Colonic mucosa (tissue), 4 donors: ENCODE measurements at places on chromosomes 1 and 21. TPM values are rescaled to one million over a fixed set of nuclear protein-coding genes. Genes with fewer than 3 reads are reported as not detected.

DNA sequence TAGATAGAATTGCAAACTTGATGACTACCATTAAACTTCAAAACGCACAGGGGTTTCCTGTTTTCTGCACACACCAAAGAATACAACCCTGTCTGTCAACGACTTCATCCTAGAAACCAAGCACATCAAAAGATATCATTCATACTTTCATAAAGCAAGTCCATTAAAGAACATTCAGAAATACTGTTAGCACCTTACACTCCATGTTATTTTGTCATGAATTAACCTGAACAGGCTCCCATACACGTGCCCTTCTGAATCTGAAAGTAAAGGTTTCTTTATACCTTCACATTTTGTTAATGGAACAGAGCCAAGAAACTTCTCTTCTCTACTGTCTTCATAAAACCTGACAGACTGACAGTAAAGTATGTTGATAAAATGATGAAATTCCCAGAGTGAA, 46.1 kb downstream of the PUM1 start:
- no peaks in the 10 kb centered on the region for H3K27me3 ChIP-seq
- peaks cover 9% of the 10 kb centered on the region for H3K4me1 ChIP-seq
- DNase-seq: no peak
- H3K36me3 ChIP-seq: no peaks in the 10 kb centered on the region

DNA sequence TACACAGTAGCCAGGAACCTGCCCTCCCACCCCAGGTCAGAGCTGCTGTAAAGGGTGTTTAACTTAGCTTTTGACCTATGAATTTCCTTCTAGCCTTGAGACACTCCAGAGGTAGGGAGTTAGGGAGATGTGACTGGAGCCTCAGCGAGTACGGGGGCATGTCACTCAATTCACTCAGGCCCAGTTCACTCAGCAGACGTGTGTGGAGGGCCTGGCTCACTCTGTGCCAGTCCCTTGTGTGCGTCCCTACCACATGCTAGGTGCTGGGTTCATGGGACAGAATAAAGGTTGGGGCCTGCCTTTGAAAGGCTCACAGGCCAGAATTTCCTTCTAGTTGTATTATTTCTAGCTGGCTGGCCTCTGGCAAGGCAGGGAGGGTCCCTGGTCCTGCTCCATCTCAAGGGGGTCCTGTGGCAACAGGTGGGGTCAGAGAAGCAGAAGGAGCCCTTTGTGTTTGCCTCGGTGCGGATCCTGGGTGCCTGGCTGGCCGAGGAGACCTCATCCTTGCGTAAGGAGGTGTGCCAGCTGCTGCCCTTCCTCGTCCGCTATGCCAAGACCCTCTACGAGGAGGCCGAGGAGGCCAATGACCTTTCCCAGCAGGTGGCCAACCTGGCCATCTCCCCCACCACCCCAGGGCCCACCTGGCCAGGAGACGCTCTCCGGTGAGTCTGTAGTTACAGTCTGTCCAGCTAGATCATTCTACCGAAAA, 4.5 kb downstream of the NCDN start:
- H3K4me1 ChIP-seq: no peaks in the 10 kb centered on the region
- no peak overlapping the region for H3K27ac ChIP-seq
- H3K36me3 ChIP-seq: no peaks in the 10 kb centered on the region

The ARHGAP30 gene
- 3.5 TPM for total RNA-seq

The CLDN17 gene
- total RNA-seq: not detected

The LAX1 gene
- total RNA-seq: 1.3 TPM

- H3K4me1 ChIP-seq: peaks cover 44% of the 10 kb centered on the region
- H3K36me3 ChIP-seq: no peaks in the 10 kb centered on the region
- no peak for DNase-seq
- H3K4me3 ChIP-seq: no peak overlapping the region
- peak overlapping the region; percentile 41 for H3K27ac ChIP-seq
These were observed 22.4 kb downstream of the CAPZB start for GRCh38 chr1:19462781-19463503.

GRCh38 chr21:37855647-37856625, 60.3 kb downstream of the KCNJ6 start:
- no peaks in the 10 kb centered on the region for H3K27me3 ChIP-seq
- H3K36me3 ChIP-seq: no peaks in the 10 kb centered on the region
- H3K4me1 ChIP-seq: no peaks in the 10 kb centered on the region
- H3K4me3 ChIP-seq: no peak overlapping the region

- H3K4me3 ChIP-seq: no peak overlapping the region
- DNase-seq: no peak
- no peaks in the 10 kb centered on the region for H3K4me1 ChIP-seq
- no peak overlapping the region for H3K27ac ChIP-seq
- no peaks in the 10 kb centered on the region for H3K36me3 ChIP-seq
- H3K27me3 ChIP-seq: no peaks in the 10 kb centered on the region
These were observed 330.7 kb downstream of the SMYD3 start for GRCh38 chr1:246176126-246177024.

The SFT2D2 gene
- 84.5 TPM for total RNA-seq

The PER3 gene
- 14.1 TPM for total RNA-seq

The SLAMF6 gene
- 1.1 TPM for total RNA-seq

DNA sequence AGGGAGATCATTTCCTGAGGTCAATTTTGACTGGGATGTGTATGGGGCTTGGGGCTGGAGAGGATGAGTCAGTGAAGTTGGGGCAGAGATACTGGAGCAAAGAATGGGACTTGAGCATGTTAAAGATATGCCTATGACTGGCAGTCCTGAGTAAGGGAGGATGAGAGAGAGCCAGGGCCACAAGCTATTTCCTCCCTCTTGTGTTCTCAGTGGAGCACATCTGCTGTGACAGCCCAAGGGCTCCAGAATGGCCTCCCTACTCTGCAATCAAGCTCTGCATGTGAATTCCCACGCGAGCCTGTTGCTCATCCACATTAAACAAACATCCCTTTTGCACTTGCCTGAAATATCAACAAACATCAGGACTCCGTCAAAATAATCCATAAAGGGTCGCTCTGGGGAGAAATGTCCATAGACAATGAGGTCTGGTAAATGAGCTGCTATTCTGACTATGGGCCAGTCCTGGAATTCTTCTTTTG, 9.2 kb downstream of the ADCY10 start:
- H3K27ac ChIP-seq: no peak overlapping the region
- no peak overlapping the region for H3K4me3 ChIP-seq
- H3K4me1 ChIP-seq: no peaks in the 10 kb centered on the region
- H3K36me3 ChIP-seq: no peaks in the 10 kb centered on the region

DNA sequence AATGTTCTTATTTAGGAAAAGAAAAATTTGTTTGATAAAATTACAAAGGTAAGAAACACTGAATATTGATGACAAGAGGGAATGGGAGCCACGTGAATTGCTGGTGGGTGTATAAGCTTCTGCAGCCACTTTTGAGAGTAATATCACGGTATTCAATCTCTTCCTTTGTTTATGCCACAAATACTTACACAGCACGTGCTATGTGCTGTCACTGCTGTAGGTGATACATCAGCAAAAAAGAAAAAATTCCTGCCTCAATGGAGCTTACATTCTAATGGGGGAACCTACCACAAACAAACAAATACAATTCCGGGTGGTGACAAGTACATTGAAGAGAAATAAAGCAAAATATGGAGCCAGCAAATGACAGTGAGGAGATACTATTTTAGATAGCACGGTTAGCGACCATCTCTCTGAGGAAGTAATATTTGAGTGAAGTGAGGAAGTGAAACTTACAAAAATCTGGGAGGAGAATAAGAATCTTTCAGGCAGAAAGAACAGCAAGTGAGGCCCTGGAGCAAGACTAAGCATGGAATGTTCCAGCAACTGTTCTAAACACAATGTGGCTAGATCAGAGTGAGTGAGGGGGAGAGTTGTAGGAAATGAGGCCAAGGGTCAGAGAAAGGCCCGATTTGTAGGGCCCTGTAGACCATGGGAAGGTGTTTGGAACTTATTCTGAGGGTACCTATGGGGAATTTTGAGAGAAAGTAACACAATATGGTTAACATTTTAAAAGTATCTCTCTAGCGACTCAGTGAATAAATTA, 2.6 kb upstream of the FCRLB start:
- no peak for DNase-seq
- H3K4me1 ChIP-seq: no peaks in the 10 kb centered on the region
- H3K36me3 ChIP-seq: no peaks in the 10 kb centered on the region

DNA sequence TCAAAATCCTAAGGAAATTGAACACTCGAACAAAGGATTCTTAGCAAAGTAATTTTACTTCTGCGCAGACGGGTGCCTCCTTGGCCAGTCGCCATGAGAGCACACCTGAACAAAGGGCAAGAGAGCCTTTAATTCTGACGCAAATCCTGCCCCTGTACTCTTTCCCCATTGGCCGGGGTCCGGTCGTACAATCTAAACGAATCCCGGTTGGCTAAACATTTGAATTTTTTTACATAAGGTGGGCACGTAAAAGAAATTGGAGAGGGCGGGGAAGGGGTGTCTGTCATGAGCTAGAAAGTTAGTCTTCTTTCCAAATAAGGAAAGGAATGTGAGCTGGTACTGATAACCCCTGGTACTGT, 8.2 kb upstream of the IL22RA1 start:
- peaks cover 8% of the 10 kb centered on the region for H3K4me1 ChIP-seq
- no peaks in the 10 kb centered on the region for H3K27me3 ChIP-seq
- no peaks in the 10 kb centered on the region for H3K36me3 ChIP-seq
- peak overlapping the region; percentile 63 for H3K27ac ChIP-seq

The CR1L gene
- not detected for total RNA-seq

The TMEM52 gene
- 3.5 TPM for total RNA-seq

DNA sequence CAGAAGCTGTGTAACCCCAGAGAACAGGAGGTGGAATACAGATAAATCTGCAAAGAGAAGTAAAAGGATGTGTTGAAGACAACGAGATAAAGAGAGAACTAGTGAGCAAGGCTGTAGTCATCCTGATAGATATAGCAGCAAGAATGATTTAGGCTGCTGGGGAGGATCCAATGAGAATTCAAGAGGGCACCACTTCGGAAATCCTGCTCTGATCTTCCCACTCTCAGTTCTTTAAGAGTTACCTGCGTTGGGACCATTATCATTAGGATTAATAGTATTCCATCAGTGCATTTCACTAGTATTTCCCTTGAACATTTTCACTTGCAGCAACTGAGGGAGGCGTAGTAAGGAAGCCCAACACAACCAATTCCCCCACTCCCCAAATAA, at the start of gene BRINP3:
Gene BRINP3, minus strand, starts transcription at position 103 of the 387 bp plus-strand sequence.
- no peaks in the 10 kb centered on the region for H3K4me1 ChIP-seq
- H3K4me3 ChIP-seq: peak within 1 kb of the TSS; percentile 37
- peak within 1 kb of the TSS; percentile 76 for H3K27ac ChIP-seq

- H3K27ac ChIP-seq: no peak overlapping the region
- H3K36me3 ChIP-seq: no peaks in the 10 kb centered on the region
- no peaks in the 10 kb centered on the region for H3K4me1 ChIP-seq
- no peak overlapping the region for H3K4me3 ChIP-seq
- no peak for DNase-seq
These were observed 34.0 kb downstream of the ST6GALNAC5 start for GRCh38 chr1:76901158-76901767.

GRCh38 chr1:111587509-111588174, 31.9 kb upstream of the RAP1A start:
- no peaks in the 10 kb centered on the region for H3K36me3 ChIP-seq
- H3K4me1 ChIP-seq: peaks cover 8% of the 10 kb centered on the region
- H3K27ac ChIP-seq: no peak overlapping the region
- no peaks in the 10 kb centered on the region for H3K27me3 ChIP-seq

DNA sequence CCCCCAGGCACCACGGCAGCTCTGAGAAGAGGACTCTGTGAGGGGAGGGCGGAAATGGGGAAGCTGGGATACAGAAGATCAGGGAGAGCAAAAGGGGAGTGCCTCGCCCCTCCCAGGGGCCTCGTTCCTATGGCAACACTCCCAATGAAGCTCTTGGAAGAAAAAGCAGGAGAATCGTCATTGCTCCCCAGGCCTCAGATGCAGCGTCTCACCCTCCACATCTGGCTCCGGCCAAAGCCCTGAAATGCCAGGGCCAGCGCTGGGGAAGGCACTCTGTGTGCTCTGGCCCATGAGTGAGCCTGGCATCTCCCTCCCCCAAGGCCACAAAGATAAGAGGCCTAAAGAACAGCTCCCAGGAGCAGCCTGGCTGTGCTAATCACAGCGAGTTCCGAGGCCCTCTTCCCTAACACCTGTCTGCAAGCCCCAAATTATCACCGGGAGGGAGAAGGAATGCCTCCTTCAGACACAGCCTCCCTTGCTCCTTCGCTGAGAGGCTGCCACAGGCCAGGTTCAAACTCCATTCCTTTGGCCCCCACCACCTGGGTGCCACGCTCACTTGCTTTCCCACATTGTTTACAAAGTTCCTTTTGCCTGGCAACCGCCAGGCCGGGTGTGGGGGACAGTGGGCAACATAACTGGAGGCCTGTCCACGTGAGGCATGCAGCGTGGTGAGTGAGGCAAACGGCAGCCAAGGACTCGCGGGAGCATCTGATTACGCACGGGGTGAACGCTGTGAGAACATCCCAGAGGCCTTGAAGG, 27.8 kb downstream of the ECE1 start:
- H3K4me3 ChIP-seq: no peak overlapping the region
- H3K27me3 ChIP-seq: no peaks in the 10 kb centered on the region
- H3K27ac ChIP-seq: peak overlapping the region; percentile 74
- peaks cover 7% of the 10 kb centered on the region for H3K36me3 ChIP-seq
- H3K4me1 ChIP-seq: peaks cover 4% of the 10 kb centered on the region

The CLEC20A gene
- not detected for total RNA-seq

The KRTAP10-6 gene
- not detected for total RNA-seq

DNA sequence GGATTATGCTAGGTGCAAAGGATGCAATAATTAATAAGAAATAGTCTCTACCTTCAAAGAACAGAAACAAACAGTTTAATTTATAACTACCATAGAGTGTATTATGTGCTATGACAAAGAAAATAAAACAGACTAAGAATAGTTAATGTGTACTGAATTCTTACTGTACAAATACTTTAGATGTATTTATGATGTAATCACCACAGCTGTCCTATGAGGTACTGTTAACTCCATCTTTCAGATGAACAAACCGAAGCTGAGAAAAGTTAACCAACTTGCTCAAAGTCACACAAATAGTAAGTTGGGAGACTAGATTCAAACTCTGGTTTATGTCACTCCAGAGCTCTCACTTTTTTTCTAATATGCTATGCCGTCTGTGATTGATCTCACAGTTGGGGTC, 77.0 kb upstream of the FGGY start:
- H3K4me1 ChIP-seq: no peaks in the 10 kb centered on the region
- H3K4me3 ChIP-seq: no peak overlapping the region
- no peaks in the 10 kb centered on the region for H3K36me3 ChIP-seq
- DNase-seq: no peak
- no peaks in the 10 kb centered on the region for H3K27me3 ChIP-seq

- H3K27ac ChIP-seq: no peak overlapping the region
- no peaks in the 10 kb centered on the region for H3K4me1 ChIP-seq
- no peak for DNase-seq
- H3K27me3 ChIP-seq: no peaks in the 10 kb centered on the region
- H3K4me3 ChIP-seq: no peak overlapping the region
These were observed 338.8 kb downstream of the MATN1 start for GRCh38 chr1:30384286-30385245.

DNA sequence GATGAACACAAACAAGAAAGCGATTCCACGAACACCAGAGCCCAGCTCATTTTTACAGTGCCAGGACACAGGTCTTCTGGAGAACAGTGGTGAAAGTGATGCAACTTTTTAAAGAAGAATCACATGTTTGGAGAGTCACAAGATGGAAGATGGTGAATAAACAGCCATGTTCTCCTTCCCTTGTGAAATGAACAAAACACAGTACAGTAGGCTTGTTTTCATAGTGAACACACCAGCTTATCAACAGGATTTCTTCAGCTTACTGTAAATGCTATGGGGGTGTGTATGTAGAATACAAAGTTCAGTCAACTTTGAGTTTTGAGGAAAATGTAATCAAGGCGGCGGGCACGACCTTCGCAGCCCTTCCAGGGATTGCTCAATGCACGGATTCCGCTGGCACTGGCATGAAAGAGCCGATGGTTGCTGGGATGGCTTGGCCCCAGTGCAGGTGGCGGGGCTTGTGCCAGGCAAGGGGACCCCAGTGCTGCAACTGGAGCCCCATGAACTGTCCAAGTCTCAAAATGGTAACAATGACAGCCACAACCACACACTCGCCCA, 9.7 kb downstream of the TMPRSS3 start:
- no peaks in the 10 kb centered on the region for H3K27me3 ChIP-seq
- no peaks in the 10 kb centered on the region for H3K4me1 ChIP-seq
- H3K4me3 ChIP-seq: no peak overlapping the region
- peak overlapping the region; percentile 40 for H3K27ac ChIP-seq
